ENCODE measurements at places on chromosomes 11 and 22. TPM values are rescaled to one million over a fixed set of nuclear protein-coding genes. Genes with fewer than 3 reads are reported as not detected.

- H3K4me1 ChIP-seq, result no peaks in the 10 kb centered on the region
- H3K4me3 ChIP-seq, result no peak overlapping the region
- no peaks in the 10 kb centered on the region for H3K36me3 ChIP-seq
- H3K27me3 ChIP-seq, result no peaks in the 10 kb centered on the region
These were observed 7.0 kb upstream of the HBE1 start for GRCh38 chr11:5276697-5277096.

APOL2 gene
- 50.2 TPM for total RNA-seq

RNF26 gene
- total RNA-seq, result 15.5 TPM

GRCh38 chr22:38208551-38208968 lies 6.8 kb downstream of the MAFF start:
- no peak overlapping the region for H3K4me3 ChIP-seq
- H3K27me3 ChIP-seq, result no peaks in the 10 kb centered on the region
- H3K36me3 ChIP-seq, result no peaks in the 10 kb centered on the region

CCDC116 gene
- not detected for total RNA-seq

UCP2 gene
- 16.9 TPM for total RNA-seq

GRCh38 chr11:95698676-95699557 lies 90.7 kb downstream of the FAM76B start:
- no peak overlapping the region for H3K4me3 ChIP-seq
- no peaks in the 10 kb centered on the region for H3K27me3 ChIP-seq
- no peaks in the 10 kb centered on the region for H3K36me3 ChIP-seq
- peak overlapping the region; percentile 74 for H3K27ac ChIP-seq
- DNase-seq, result no peak
- peaks cover 7% of the 10 kb centered on the region for H3K4me1 ChIP-seq

LSP1 gene
- 10.6 TPM for total RNA-seq

DNA sequence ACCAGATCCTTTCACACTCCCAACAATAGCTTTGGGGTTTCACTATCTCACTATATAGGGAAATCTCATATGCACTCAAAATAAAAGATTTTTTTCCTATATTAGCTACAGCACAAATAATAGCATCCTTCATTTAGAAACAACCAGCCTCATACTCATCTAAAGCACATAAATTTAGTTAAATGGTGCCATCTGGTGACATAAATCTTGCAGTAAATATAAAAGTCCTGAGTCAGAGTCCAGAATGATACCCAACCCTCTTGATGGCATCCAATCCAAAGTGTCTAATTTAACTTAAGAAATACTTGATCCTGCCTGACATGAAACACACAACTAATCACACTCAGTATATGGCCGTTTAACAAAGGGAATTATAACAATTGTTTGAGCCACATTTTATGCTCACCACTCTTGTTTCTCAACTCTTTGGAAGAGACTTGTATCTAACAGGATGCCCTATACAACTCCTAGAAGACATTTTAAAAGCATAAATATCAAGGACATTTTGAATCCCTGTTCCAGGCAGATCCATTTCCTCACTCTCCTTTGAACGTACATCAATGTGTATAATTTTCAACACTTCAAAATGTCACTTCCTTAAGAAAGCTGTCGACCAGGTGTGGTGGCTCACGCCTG lies 36.2 kb downstream of the DLG2 start:
- no peaks in the 10 kb centered on the region for H3K4me1 ChIP-seq
- no peak for DNase-seq
- H3K36me3 ChIP-seq, result no peaks in the 10 kb centered on the region

DNA sequence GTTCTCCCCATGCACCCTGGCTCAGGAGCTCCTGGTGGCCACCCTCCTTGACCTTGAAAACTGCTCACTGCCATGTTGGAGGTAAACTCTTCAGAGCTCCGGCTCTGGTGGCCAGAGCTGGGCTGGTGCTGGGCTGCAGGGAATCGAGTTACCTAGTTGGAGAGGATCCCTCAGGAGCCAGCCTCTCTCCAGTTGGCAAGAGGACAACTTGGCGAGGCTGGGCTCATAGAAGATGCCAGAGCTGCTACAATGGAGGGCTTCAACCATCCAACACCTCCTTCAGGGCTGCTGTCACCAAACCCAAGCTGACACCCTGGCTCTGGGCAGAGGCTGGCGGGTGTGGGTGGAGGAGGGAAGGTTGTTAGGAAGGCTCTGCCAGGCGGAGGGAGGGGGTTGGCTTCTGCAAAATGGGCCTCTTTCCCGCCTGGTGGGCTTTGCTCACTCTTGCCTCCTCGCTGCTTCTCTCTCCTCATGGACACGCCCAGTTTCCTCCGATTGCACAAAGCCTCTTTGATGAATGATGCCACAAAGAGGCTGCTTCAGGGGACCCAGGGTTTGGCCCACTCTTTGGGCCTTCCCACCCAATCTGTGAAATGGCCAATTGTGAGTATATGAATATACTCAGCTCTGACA lies 53.1 kb downstream of the THAP12 start:
- no peaks in the 10 kb centered on the region for H3K4me1 ChIP-seq
- H3K36me3 ChIP-seq, result no peaks in the 10 kb centered on the region
- H3K27me3 ChIP-seq, result no peaks in the 10 kb centered on the region

GRCh38 chr11:74100735-74101134 lies 70.1 kb downstream of the C2CD3 start:
- H3K4me1 ChIP-seq, result no peaks in the 10 kb centered on the region
- H3K4me3 ChIP-seq, result no peak overlapping the region
- no peak for DNase-seq
- no peak overlapping the region for H3K27ac ChIP-seq
- H3K36me3 ChIP-seq, result peaks cover 23% of the 10 kb centered on the region
- no peaks in the 10 kb centered on the region for H3K27me3 ChIP-seq

GRCh38 chr11:110121204-110121603 lies 28.0 kb downstream of the ZC3H12C start:
- H3K4me3 ChIP-seq, result no peak overlapping the region
- no peak overlapping the region for H3K27ac ChIP-seq
- H3K27me3 ChIP-seq, result no peaks in the 10 kb centered on the region

DNA sequence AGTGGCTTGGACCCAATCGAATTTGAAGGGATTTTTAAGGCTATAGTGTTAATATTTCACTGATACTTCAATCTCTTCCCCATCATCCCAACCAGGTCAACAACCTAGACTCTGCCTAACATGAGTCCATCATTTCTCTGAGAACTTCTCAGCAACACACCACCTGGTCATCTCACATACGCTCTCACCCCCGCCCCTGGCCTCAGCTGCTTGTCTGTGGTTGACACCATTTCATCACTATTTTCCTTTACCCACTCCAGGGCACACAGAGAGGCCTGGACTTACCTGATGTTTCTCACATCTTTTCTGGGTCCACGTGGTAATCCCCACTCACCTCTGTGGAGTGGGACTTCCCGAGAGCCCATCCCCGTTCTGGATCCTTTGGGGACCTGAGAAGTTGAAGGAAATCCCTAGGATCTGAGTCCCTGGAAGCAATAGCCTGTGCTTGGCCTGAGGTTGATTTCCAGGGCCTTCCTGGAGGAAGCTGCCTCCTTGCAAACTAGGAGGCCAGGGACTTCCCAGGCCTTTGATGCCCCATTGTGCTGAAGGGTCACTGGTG lies 3.2 kb downstream of the P2RX3 start:
- H3K4me3 ChIP-seq, result no peak overlapping the region
- no peak overlapping the region for H3K27ac ChIP-seq
- no peaks in the 10 kb centered on the region for H3K27me3 ChIP-seq
- DNase-seq, result peak; percentile 5

SLN gene
- not detected for total RNA-seq

GRCh38 chr11:16299390-16299789 lies 57.0 kb downstream of the SOX6 start:
- no peak overlapping the region for H3K27ac ChIP-seq
- no peak overlapping the region for H3K4me3 ChIP-seq
- H3K4me1 ChIP-seq, result no peaks in the 10 kb centered on the region
- H3K27me3 ChIP-seq, result no peaks in the 10 kb centered on the region
- no peaks in the 10 kb centered on the region for H3K36me3 ChIP-seq
- no peak for DNase-seq

- H3K4me1 ChIP-seq, result no peaks in the 10 kb centered on the region
- no peak overlapping the region for H3K4me3 ChIP-seq
- peaks cover 25% of the 10 kb centered on the region for H3K36me3 ChIP-seq
- H3K27ac ChIP-seq, result no peak overlapping the region
These were observed 11.0 kb upstream of the TSSC4 start for GRCh38 chr11:2389377-2390026.

GAL3ST1 gene
- total RNA-seq, result 19.0 TPM

- DNase-seq, result no peak
- H3K27ac ChIP-seq, result no peak overlapping the region
- no peaks in the 10 kb centered on the region for H3K27me3 ChIP-seq
- no peaks in the 10 kb centered on the region for H3K4me1 ChIP-seq
- H3K4me3 ChIP-seq, result no peak overlapping the region
These were observed 27.4 kb downstream of the IGLL5 start for GRCh38 chr22:22914726-22915669.

KLHL35 gene
- total RNA-seq, result 1.6 TPM

DNA sequence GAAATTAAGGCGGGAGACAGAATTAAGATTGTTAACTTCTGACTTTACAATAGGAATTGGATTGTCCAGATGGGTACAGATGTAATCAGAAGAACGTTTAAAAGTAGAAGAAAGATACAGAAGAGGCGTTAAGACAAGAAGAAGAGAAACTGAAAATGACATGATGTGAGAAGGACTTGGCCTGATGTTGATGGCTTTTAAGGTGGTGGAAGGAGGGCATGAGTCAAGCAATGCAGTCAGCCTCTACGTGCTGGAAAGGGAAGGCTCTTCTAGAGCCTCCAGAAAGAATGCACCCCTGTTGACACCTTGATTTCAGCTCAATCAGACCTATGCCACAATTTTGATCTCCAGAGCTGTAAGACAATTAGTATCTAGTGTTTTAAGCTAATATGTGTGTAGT lies 466.9 kb upstream of the LRRC4C start:
- H3K27me3 ChIP-seq, result no peaks in the 10 kb centered on the region
- H3K27ac ChIP-seq, result no peak overlapping the region

DUSP8 gene
- total RNA-seq, result 11.7 TPM

HEPHL1 gene
- not detected for total RNA-seq

GRCh38 chr11:36929401-36929800 lies 331.4 kb upstream of the RAG2 start:
- no peak overlapping the region for H3K4me3 ChIP-seq
- DNase-seq, result no peak
- no peaks in the 10 kb centered on the region for H3K27me3 ChIP-seq
- H3K4me1 ChIP-seq, result no peaks in the 10 kb centered on the region
- H3K27ac ChIP-seq, result no peak overlapping the region
- no peaks in the 10 kb centered on the region for H3K36me3 ChIP-seq

DNA sequence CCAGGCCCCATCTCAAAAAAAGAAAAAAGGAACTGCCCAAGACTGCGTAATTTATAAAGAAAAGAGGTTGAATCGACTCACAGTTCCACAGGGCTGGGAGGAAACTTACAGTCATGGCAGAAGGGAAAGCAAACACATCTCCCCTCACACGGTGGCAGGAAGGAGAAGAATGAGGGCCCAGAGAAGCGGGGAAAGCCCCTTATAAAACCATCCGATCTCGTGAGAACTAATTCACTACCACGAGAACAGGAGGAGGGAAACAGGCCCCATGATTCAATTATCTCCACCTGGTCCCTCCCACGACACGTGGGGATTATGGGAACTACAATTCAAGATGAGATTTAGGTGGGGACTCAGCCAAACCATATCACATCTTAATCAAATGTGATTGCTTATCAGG lies 82.2 kb downstream of the BUD13 start:
- no peak for DNase-seq
- H3K4me3 ChIP-seq, result no peak overlapping the region
- no peaks in the 10 kb centered on the region for H3K27me3 ChIP-seq
- H3K27ac ChIP-seq, result no peak overlapping the region

- no peaks in the 10 kb centered on the region for H3K4me1 ChIP-seq
- no peaks in the 10 kb centered on the region for H3K36me3 ChIP-seq
- no peaks in the 10 kb centered on the region for H3K27me3 ChIP-seq
- no peak for DNase-seq
- no peak overlapping the region for H3K27ac ChIP-seq
These were observed 12.6 kb downstream of the RRAS2 start for GRCh38 chr11:14346303-14346955.

DNA sequence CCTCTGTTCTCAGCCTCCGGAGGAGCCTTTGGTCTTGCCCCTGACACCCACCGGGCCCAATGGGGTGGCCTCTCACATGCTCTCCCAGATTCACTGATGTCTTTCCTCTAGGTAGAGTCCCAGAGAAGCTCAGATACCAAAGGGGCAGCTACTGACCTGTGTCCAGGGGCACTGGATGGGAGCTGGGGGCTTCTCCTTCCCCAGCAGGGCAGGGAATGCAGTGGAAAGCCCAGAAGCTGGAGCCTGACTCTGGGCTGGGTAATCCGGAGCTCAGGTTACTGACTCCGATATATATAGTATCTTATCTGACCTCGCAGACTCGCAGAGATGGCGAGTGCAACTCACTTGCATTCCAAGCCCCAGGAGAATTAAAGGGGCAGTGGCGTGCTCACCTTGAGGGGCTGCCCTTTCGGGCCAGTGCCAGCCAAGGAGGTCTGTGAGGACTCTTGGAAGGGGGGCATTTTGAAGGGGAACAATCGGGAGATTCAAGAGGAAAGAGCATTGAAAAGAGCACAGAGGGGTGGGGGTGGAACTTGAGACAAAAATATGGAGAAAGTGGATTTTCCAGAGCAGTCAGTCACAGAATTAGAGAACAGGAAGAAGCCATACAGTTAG lies 2.5 kb downstream of the USP2 start:
- no peaks in the 10 kb centered on the region for H3K36me3 ChIP-seq
- no peak overlapping the region for H3K27ac ChIP-seq
- H3K4me1 ChIP-seq, result peaks cover 24% of the 10 kb centered on the region
- no peak for DNase-seq
- no peak overlapping the region for H3K4me3 ChIP-seq
- H3K27me3 ChIP-seq, result no peaks in the 10 kb centered on the region

CNIH2 gene
- not detected for total RNA-seq

CYP2D6 gene
- total RNA-seq, result 85.1 TPM

- no peaks in the 10 kb centered on the region for H3K4me1 ChIP-seq
- H3K27ac ChIP-seq, result peak overlapping the region; percentile 27
- H3K27me3 ChIP-seq, result no peaks in the 10 kb centered on the region
These were observed 120.1 kb upstream of the SLC5A12 start for GRCh38 chr11:26841818-26842473.

OR4C5 gene
- not detected for total RNA-seq

DNA sequence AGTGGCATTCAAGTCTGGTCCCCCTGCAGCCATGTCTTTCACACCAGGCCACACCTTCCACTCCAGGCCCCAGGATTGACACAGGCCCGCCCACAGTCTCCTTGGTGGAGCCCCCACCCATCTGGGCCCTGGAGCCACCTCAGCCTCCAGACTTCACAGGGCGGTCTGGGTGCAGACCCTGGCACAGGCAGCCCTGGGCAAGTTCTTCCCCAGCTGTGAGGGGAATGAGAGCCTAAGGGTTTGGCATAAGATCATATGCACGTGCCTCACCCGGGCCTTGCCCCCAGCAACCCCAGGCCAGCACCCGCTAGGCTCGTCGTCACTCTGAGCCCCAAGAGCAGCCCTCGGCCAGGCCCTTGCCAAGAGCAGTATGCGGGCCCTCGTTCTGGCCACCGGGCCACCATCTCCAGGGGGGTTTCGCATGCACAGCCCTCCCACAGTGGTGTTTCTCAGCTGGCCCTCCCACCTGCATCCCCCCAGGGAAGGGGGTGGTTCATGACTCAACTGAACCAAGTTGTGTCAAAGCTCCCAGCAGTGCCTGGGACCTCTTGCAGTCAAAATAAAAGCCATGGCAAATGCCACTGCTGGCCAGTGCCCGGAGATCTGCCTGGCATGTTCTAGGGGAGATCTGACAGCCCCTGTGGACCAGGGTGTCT lies 70.4 kb upstream of the KCNQ1OT1 start:
- no peak overlapping the region for H3K4me3 ChIP-seq
- H3K27me3 ChIP-seq, result no peaks in the 10 kb centered on the region
- no peaks in the 10 kb centered on the region for H3K4me1 ChIP-seq
- DNase-seq, result peak; percentile 27

Data from Peyer's patch (tissue), 4 donors.